SK-N-MC (cell line): ENCODE measurements at places on chromosomes 7 and 10.
A peak's percentile ranks its signal among the peaks of the same experiment; 100 is the strongest.

GRCh38 chr10:102726274-102726673, 11.8 kb downstream of the SFXN2 start:
- DNase-seq = no peak

- DNase-seq = no peak
Measured at GRCh38 chr10:84237199-84238051, 3.9 kb downstream of the LRIT1 start.

GRCh38 chr7:41738336-41738735, 35.4 kb upstream of the INHBA start:
- DNase-seq = no peak

DNA sequence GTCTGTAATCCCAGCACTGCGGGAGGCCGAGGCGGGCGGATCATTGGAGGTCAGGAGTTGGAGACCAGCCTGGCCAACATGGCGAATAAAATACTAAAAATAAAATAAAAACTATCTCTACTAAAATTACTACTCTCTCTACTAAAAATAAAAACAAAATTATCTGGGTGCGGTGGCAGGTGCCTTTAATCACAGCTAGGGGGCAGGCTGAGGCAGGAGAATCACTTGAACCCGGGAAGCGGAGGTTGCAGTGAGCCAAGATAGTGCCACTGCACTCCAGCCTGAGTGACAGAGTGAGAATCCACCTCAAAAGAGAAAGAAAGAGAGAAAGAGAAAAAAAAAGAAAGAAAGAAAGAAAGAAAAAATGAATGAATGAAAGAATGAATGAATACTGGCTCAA, 351.4 kb downstream of the ELMO1 start:
- no peak for DNase-seq

- DNase-seq = no peak
Measured at GRCh38 chr10:19865676-19866075, 49.4 kb downstream of the PLXDC2 start.

DNA sequence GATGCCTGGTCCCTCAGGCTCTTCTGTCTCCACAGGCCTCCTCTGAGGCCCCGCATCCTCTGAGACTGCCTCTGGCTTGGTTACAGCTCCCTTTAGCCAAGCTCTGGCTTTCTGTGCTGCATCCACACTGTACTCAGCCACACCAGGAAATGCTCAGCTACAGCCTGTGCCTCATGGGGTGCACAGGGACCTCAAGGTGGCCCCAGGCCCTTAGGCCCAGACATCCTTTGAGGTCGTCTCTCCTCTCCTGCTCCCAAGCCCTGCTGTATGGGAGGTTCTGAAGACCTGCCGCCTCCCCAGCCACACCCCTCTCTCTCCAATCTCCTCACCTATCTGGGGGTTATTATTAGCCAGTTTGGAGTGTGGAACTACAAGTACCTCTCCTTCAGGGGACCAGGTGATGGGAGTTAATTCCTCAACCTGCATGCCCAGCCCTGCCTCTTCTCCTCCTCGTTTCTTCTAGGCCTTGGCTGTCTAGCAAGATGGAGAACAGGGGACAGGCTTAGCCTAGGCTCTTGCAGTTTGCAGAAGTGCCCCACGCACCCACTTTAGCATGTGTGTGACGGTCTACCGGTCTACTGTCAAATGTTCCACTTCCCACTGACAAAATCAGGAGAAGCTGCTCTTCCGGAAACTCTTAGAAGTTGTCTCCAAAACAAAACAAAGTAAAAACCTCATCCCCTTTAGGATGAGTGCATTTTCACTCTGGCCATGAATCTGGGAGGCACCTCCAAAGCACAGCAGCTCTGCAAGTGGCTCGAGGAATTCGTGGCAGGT, 64.0 kb upstream of the WAC start:
- no peak for DNase-seq

DNA sequence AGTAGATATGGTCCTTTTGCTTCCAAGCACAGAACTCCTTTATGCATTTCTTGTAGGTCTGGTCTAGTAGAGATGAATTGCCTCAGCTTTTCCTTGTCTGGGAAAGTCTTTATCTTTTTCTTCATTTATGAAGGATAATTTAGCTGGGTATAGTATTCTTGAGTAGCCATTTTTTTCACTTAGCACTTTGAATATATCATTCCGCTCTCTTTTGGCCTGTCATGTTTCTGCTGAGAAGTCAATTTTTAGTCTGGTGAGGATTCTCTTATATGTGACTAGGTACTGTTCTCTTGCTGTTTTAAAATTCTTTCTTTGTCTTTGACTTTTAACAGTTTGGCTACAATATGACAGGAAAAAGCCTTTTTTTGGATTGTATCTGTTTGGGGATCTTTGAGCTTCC, 68.6 kb upstream of the IMMP2L start:
- DNase-seq = no peak

GRCh38 chr10:86868353-86868752, 89.1 kb downstream of the MMRN2 start:
- peak; percentile 52 for DNase-seq

DNA sequence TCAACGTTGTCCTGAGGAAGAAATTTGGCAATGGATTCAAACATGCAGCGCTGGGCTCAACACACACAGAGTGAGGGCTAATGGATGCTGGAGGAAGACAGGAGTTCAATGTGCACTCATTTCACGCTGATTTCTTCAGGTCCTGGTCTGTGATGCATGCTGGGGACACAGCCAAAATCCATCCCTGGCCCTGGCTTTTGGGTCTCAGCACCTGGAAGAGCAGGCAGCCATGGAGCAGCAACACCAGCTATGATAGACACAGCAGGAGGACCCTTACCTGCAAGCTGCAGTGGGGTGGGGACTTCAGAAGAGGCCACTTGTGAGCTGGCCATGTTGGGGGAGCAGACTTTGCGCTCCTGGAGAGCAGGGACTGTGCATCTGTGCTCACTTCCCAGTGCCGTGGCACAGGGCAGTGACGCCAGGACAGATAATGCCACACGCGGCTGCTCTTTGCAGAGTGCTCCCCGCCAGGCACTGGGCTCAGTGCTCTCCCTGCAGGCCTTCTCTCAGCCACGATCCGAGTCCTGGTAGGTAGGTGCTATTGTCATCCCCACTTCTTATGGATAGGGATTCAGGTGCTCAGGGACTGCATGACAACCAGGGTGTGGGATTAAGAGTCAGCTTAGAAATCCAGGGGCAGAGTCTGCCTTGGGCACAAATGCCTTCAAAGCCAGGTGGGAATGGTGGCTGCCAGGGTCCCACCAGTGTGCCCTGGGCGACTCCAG, 138.8 kb upstream of the UNC5B start:
- DNase-seq = no peak

DNA sequence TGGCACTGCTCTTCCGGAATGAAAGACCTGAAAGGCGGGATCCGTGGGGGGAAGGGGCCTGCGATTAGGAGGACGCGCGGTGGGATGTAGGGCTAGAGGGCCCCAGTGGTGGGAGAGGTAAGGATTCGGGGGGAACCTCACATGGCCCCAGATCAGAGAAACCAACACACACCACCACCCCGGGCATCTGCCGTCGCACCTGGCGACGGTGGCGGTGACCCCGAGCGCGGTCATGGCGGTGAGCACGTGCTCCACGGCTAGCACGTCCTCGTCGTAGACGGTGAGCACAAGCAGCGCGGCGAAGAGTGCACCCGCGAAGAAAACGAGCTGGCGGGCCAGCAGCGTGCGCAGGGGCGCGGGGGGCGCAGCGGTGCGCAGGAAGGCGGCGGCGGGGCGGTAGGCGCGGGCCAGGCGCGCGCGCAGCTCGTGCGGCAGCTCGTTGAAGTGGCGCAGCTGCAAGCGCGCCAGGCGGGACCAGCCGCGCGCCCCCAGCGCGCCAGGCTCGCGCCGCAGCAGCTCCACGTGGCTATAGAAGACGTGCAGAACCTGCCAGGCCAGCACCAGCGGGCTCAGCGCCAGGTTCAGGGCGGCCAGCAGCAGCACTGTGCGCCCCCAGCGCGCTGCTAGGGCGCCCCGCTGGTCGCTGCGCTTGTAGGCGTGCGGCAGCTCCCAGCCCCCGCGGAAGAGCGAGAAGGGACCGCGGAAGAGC, 5.7 kb downstream of the ATG9B start:
- no peak for DNase-seq

- no peak for DNase-seq
Measured at GRCh38 chr10:16902606-16903005, 85.4 kb upstream of the RSU1 start.

GRCh38 chr7:37315772-37316715, 132.6 kb downstream of the ELMO1 start:
- no peak for DNase-seq

- DNase-seq = no peak
Measured at GRCh38 chr10:69642747-69643146, 12.7 kb downstream of the FAM241B start.

- no peak for DNase-seq
Measured at GRCh38 chr10:85548034-85548433, 818.6 kb downstream of the GRID1 start.

DNA sequence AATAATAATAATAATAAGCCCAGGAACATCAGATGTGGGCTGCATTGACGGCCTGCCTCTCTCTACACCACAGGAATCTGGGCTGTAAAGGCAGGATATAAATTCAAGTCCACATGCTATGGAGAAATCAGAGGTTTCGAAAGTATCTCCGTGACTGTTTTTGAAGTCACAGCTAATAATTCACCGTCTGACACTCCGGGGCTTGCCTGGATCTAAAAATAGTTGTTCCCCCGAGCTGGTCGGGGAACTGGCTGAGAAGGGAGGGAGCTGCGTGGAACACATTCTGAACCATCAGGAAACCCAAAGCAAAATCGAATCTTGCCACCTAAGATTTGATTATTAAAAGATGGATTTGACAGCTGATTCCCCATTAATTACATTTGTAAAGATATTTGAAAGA, 35.4 kb downstream of the KLF6 start:
- DNase-seq = no peak

DNA sequence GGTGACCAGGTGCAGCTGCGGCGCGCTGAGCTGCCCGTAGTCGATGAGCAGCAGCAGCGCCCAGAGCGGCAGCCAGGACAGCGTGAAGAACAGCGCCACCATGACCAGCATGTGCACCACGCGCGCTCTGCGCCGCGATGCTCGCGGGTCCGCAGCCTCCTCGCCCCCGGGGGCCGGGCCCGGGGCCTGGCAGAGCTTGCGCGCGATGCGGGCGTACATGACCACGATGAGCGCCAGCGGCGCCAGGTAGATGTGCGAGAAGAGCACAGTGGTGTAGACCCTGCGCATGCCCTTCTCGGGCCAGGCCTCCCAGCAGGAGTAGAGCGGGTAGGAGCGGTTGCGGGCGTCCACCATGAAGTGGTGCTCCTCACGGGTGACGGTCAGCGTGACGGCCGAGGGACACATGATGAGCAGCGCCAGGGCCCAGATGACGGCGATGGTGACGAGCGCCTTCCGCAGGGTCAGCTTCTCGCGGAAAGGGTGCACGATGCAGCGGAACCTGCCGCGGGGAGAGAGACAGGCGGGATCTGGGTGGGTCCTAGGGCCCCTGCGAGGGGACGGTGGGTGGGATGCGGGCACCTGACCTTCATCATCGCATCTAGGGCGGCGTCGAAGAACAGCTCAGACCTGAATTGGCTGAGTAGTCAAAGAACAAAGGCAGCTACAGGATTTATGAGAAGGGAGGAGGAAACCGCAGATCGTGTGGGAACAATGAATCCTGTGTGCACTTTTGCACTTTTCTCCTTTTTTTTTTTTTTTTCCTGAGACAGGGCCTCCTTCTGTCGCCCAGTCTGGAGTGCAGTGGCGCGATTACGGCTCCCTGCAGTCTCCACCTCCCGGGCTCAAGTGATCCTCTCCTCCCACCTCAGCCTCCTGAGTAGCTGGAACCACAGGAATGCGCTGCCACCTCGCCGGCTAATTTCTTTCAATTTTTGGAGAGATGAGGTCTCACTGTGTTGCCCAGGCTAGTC, 22.4 kb upstream of the PPA1 start:
- DNase-seq = no peak

DNA sequence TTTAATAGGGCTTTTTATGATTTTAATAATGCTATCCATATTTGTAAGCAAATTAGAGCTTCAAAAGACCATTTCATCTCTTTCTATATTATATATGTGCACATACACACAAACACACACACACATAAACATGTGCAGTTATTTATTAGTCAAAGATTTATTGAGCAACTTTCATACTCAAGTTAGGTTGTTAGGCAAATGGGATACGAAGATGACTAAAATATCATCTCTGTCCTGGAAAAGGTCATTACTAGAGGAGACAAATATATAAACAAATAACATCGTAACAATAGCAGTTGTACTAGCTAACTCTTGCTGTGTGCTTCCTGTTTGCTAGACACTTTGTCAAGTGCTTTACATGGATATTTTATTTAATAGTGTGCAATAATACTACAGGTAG, 307.9 kb downstream of the SNX13 start:
- DNase-seq = no peak

GRCh38 chr10:95865814-95866466, 41.8 kb upstream of the CC2D2B start:
- no peak for DNase-seq

DNA sequence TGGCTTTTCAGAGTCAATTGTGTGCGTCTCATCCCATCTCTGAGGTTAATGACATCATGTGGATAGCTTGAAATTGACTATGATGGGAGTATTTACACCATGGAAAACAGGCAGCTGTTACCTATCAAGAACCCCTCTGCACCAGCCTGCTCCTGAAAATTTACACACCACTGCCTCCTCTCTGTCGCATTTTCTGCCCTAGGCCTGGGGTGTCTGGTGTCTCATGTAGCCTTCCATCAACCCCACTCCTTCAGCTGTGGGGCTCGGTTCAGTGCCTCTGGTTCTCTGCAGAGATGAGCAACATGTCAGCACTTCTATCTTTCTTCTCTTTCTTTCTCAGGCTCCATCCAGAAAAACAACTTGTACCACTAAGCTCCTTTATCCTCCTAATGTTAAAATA, 600.5 kb downstream of the TYW1 start:
- DNase-seq = no peak

- DNase-seq = no peak
Measured at GRCh38 chr10:4781955-4782354, 44.1 kb upstream of the AKR1E2 start.

- DNase-seq = no peak
Measured at GRCh38 chr7:156752367-156753228, 112.0 kb downstream of the RNF32 start.

DNA sequence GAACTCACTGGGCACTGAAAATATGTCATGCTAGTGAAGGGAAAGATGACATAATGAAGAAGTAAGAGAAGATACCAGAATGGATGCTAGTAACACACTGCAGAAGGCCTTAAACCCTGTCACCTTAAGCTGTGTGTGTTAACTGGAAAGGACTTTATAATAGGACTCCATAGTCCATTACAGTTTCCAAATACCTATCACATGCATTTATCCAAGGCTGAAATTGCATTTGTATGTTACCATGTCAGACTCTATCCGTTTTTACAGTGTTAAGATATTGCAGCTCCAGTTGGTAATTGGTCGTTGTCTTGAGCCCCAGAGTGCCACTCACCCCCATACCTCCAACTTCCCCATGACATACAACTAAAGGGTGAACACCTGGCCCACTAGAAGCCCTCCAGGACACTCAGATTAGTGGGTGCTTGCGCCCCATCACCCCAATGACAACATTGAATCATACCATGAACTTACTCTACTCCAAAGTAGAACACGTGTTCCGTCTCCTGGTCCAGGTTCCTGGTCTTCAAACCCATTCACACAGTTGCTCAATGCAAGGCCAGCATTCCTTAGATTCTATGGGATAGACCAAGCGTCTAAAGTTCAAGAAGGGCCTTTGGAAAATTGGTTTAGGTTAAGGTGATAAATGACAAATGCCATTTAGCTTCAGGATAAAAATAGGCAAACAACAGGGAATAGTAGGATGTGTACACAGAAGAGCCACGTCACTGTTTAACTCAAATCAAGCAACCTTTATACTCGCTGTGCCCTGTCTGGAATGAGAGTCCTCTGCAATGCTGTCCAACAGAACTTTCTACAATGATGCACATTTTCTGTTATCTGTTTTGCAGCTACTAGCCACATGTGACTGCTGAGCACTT, 2.1 kb upstream of the RAPGEF5 start:
- DNase-seq = no peak

- DNase-seq = no peak
Measured at GRCh38 chr7:9608560-9608959, 1175.2 kb downstream of the NXPH1 start.
